NCI-H446 (cell line): ENCODE measurements at places on chromosomes 6 and 20.

- no peak for DNase-seq
Measured at GRCh38 chr6:43405354-43405753, 22.0 kb upstream of the ABCC10 start.

GRCh38 chr20:9590189-9590588, 75.8 kb downstream of the LAMP5 start:
- peak; percentile 21 for DNase-seq

DNA sequence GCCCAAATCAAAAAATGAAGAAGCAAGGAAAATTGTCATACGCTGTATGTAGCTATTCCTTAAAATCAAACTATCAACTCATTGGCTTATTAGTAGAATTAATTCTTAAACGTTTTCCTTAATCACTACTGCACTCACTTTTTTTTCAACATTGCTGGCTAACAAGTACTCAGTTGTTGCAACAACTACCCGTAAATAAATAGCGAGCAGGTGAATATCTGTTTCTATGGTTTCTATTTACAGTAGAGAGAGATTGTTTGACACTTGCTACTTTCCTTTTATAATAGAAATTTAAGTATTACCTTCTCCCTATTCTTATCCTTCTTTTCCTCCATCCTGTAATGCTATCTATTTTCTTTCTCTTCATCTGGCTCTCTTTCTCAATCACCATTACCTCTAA, 25.1 kb downstream of the FRK start:
- no peak for DNase-seq

DNA sequence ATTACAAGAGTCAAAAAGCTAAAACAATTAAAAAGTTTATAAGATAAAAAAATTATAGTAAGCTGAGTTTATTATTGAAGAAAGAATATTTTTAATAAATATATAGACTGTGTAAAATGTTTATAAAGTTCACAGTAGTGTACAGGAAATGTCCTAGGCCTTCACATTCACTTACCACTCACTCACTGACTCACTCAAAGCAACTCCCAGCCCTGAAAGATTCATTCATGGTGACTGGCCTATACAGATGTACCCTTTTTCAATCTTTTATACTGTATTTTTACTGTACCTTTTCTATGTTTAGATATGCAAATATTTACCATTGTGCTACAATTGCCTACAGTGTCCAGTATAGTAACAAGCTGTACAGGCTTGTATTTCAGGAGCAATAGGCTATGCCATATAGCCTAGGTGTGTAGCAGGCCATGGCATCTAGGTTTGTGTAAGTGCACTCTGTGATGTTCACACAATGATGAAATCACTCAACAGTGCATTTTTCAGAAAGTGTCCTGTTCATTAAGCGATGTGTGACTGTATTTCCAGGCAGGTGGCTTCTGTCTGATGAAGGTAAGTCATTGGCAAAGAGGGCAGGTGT, 130.2 kb downstream of the BTBD3 start:
- no peak for DNase-seq
